ENCODE measurements at places on chromosomes 6 and 20.

- no peak for DNase-seq
These were observed 29.0 kb downstream of the DAAM2 start for GRCh38 chr6:39821046-39821740.

GRCh38 chr20:61380545-61380915, 128.5 kb downstream of the CDH4 start:
- DNase-seq = no peak

DNA sequence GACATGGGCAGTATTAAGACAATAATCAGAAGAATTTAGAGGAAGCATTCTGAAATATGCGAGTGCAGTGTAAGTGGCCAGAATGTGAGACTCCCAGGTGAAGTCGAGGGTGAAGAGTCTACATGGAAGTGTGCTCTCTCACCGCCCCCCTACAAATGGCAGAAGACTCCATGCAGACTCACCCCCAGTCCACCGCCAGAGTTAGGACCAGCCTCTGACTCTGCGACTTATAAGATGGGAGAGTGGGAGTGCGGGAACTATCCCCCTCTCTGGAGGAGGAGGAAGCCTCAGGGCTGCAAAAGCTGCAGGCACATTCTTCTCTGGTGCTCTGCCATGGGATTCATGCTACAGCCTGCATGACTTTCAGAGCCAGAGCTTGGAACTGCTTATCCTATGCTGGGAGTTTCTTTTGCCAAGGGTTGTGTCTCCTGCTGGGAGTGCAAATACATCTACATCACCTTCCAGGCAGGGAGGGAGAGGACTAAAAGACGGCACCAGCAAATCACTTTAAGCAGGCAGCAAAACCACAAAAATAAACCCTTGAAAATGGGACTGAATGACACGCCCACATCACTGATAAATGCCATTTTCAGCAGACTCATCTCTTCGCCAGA, 206.7 kb upstream of the SULF2 start:
- DNase-seq = no peak

GRCh38 chr20:63618291-63618980, 8.5 kb downstream of the GMEB2 start:
- no peak for DNase-seq

- DNase-seq = no peak
These were observed 43.1 kb upstream of the NEDD9 start for GRCh38 chr6:11275598-11275997.

GRCh38 chr20:52094693-52095092, 96.9 kb downstream of the ZFP64 start:
- no peak for DNase-seq

DNA sequence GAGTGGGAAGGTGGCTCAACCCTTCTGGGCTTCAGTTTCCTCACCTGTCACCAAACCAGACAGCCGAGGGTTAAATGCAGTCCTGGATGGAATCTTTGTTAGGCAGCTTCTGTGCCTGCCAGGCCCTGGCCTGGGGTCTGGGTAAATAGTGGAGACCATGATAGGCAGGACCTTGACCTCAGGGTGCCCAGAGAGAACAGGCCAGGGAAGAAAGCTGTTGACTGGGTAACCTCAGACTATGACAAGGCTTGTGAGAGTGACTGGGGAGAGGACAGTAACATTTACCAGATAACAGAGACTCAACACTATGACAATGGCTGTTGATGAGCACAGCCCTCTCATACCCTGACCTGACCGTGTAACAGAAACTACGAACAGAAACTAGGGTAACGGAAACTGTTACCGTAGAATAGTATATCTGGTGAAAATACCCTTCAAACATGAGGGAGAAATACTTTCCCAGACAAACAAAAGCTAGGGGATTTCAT, 218.3 kb downstream of the PREX1 start:
- DNase-seq = no peak

GRCh38 chr20:12966468-12967085, 42.2 kb upstream of the SPTLC3 start:
- DNase-seq = no peak

DNA sequence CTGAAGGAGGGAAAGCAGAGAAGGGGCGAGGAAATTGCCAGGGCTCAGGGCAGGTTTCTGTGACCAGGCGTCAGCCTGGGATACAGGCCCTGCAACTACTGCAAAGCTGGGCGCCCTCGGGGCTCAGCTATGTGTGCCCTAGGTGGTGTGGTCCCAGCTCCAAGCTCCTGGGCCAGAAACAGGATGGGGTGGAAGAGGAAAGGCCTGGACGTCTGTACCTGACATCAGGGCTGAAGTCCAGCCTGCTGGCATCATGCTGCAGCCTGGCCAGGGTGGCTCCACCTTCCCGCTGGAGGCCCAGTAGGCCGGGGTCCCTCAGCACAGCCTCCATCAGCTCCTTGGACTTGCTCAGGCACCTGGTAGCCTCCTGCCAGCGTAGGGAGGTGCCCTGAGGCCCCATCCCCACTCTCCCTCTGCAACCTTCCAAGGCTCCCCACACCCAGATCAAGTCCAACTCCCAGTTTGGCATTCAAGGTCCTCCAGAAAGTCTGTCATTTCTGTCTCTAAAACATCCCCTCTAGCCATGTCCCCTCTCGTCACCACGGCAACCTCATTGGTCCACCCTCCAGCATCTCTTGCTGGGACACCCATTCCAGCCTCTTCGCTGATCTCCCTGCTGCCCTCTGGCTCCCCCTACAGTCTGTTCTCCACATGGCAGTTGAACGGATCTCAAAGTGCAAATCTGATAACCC, 38.2 kb downstream of the KIAA1755 start:
- no peak for DNase-seq

- DNase-seq = no peak
These were observed 308.0 kb upstream of the FKBP1C start for GRCh38 chr6:62903266-62903665.

GRCh38 chr20:49579874-49580812, 12.2 kb upstream of the PTGIS start:
- DNase-seq = no peak

GRCh38 chr20:53899351-53900167, 170.8 kb downstream of the BCAS1 start:
- DNase-seq = no peak

- DNase-seq = no peak
These were observed 192.7 kb upstream of the PMEPA1 start for GRCh38 chr20:57902473-57902872.

DNA sequence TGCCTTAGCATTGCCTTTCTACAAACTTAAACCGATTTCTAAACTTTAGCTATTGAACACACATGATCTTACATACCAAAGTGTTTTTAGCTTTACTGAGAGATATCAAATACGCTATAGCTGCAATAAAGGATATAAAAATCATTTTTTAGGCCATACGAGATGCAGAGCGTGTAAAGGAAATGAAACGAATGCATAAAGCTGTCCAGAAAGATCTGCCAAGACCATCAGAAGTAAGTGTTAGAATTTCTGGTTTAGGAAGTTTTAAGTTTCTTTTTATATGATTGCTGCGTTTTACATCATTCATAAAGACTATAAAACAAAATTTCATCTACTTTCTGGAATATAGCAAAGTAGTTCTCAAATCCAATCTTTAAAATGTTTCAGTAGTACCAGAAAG, 38.4 kb downstream of the CDC5L start:
- DNase-seq = no peak

- no peak for DNase-seq
These were observed 1.1 kb downstream of the SAPCD1 start for GRCh38 chr6:31763619-31763940.

DNA sequence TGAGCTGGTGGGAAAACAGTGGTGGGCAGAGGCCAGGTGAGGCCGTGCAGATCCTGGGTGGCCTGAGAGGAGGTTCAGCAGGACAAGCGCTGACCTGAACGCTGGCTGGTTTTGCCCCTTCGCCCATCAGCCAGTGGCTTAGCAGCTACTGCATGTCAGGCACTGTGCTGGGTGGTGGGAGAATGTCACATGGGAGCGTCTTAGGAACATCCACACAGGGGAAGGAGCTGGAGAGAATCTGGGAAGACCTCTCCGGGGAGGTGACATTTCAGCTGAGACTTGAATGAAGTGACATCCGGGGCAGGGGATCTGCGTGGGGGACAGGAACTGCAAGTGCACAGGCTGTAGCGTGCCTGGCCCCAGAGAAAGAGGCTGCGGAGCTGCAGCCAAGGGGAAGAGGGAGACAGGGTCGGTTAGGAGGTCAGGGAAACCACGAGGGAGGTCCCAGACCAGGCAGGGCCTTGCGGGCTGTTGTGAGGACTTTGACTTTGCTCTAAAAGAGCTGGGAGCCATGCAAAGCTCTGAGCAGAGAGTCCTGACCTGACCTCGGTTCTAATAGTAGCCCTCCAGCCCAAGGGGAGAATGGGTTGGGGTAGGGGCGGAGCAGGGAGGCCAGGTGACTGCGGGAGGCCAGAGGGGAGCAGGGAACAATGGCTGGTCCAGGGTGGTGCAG, 156.8 kb upstream of the PTPN1 start:
- DNase-seq = no peak

All from left renal pelvis (tissue), 4 donors.